Effector CD8-positive, alpha-beta T cell (primary cell): ENCODE measurements at places on chromosomes 12 and 14.

DNA sequence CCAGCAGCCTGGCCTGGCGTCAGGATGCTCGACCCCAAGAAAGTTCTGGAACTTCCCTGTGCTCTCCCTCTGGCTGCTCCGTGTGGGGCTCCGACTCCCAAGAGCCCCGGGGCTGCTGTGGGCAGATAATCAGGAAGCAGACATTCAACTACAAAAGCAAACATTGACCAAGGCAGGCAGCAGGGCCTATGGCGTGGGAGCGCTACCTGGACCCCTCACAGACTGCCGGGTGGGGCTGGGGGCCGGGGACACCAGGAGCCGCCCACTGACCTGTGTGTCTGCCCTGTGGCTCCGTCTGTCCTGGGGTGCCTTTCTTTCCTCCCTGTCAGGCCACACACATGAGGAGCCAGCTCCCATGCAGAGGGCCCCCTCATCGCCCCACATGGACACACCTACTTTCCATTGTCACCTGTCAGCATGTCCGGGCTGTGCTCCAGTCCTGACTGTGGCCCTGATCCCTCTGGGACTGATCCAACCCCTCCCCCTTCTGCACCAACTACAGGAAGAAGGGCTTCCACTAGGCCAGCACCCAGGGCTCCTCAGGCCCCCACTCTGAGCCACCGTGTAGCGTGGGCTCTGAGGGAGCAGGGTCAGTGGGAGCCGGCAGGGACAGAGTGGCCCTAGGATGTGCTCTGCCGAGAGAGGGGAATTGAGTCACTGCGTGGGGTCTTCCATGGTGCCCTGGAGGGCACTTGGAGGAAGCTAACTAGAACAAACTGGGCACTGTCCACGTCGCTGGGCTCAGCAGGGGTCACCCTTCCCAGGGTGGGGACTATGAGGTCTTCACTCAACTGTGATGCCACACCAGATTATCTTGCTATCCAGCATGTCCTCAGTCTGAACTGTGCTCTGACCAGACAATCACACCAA is 215.4 kb upstream of the C14orf180 start:
- no peak for DNase-seq

DNA sequence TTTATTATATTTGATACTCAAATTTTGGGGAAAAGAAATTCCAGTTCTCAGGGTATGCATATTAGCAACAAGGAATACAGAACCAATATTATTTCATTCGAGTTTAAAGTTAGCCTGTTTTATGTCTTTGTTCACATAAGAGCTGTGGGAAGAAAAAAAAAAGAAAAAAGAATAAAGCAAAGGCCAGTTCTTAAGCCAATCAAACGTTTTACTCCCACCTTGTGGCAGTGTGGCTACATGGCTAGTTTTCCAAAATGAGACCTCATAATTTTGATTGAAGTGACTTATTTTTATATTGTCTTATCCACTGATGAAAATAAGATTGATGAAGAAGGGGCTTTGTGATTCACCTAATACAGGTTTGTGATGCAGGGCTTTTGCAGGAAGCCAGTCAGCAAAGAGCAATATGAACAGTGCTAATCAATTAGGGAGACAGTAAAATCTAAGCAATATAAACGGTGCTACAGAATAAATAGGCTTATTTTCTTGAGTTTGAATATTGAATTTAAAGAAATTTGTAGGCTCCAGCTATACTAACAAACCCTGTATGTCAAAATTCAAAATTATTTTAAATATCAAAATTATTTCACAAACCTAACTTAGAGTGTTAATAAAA is 624.1 kb upstream of the FOXG1 start:
- no peak for DNase-seq

DNA sequence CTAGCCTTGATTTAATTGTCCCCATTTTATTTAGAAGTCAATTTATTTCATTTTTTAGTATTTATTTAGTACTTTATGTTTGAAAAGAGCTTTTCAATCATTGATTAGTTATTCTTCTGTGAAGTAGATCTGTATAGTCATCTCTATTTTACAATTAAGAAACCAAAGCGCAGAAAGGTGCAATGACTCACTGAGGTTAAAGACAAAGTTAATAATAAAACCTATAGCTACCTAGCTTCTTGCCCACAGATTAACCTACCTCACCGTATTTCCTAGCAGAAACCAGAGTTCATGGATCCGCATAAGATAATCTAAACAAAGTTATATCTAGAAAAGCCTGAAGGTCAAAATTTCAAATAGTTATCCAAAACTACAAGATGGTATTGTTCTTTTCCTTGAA is 176.4 kb downstream of the GRIN2B start:
- DNase-seq, result no peak

GRCh38 chr12:27595231-27595642 is 71.2 kb downstream of the PPFIBP1 start:
- no peak for DNase-seq

GRCh38 chr14:105026802-105027563 is 6.1 kb upstream of the CDCA4 start:
- no peak for DNase-seq

- DNase-seq, result no peak
These were observed 37.7 kb upstream of the TXNRD1 start for GRCh38 chr12:104177663-104178501.

DNA sequence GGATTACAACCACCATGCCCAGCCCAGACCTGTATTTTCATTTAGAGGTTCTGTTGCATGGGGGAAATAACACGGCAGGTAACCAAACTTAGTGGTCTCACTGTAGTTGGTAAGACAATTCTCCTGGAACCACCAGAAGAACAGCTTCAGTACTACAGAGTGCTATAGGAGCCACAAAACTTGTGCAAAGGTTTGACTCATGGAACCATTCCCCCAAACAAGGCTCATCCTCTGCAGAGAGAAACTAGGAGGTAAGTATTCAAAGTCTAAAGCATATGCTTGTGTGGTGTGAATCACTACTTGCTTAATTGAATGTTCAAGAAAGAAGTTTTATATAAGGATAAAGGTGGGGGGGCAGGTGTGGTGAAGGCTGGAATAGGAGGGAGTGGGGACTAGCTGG is 58.7 kb downstream of the GNS start:
- no peak for DNase-seq

DNA sequence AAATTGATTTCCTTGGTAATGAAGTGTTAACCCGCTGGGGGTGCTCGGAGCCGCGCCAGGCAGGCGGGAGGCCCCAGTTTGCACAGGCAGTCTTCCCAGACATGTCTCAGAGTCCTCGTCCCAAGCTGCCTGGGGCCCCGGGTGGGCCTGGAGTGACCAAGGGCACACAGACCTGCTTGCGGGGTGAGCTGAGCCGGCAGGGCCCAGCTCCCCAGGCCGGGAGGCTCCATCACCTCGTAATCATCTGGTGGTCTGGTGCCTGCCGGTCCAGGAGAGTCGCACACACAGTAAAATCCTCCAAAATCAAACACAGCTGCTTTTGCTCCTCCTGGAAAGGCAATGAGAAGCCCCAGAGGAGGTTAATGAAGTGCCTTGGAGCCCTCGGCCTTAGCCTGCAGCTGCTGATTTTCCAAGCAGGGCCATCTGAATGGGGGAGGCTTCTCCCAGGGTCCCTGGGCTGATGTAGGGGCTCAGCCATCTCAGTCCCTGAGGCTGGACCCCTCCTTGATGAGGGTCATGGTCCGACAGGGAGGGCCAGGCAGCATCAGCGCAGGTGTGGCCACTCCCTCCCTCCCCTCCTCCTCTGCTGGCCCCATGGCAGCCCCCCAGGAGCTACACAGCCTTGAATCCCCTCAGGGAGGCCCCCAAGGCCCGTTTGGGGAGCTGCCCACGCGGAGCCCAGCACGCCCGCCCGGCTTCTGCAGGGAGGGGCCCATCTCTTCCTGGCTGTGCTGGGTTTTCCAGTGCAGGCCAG is 39.4 kb upstream of the FBRSL1 start:
- no peak for DNase-seq

DNA sequence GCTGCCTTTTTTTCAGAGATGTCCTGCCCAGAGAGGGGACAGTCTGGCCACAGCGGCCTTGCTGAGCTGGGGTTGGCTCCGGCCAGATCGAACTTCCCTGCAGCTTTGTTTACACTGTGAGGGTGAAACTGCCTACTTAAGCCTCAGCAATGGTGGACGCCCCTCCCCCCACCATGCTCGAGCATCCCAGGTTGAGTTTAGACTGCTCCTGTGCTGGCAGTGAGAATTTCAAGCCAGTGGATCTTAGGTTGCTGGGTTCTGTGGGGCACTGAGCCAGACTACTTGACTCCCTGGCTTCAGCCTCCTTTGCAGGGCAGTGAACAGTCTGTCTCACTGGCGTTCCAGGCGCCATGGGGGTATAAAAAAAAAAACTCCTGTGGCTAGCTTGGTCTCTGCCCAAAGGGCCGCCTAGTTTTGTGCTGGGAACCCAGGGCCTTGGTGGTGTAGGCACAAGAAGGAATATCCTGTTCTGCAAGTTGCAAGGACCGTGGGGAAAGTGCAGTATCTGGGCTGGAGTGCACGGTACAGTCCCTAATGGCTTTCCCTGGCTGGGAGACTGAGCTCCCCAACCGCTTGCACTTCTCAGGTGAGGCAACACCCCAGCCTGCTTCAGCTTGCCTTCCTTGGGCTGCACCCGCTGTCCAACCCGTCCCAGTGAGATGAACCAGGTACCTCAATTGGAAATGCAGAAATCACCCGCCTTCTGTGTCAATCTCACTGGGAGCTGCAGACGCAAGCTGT is 79.1 kb downstream of the LRIG3 start:
- no peak for DNase-seq

DNA sequence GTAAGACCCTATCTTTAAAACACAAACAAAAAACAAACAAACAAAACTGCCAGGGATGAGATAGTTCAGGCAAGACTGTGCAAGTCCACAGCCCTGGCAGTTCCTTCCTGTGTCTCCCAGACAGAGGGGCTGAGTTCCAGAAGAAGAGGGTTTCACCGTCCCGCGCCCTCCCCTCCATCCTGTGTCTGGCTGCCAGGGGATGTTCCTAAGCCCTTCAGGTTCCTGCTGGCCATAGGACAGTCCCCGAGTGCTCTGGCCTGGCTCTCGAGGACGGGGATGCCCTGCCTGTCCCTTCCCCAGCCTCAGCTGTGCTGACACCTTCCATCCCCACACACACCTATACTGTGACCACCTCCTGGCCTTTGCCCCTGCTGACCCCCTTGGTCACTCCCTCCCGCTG is 40.6 kb upstream of the EIF5 start:
- DNase-seq, result no peak

- no peak for DNase-seq
These were observed 69.3 kb downstream of the ANKS1B start for GRCh38 chr12:99915251-99916082.

DNA sequence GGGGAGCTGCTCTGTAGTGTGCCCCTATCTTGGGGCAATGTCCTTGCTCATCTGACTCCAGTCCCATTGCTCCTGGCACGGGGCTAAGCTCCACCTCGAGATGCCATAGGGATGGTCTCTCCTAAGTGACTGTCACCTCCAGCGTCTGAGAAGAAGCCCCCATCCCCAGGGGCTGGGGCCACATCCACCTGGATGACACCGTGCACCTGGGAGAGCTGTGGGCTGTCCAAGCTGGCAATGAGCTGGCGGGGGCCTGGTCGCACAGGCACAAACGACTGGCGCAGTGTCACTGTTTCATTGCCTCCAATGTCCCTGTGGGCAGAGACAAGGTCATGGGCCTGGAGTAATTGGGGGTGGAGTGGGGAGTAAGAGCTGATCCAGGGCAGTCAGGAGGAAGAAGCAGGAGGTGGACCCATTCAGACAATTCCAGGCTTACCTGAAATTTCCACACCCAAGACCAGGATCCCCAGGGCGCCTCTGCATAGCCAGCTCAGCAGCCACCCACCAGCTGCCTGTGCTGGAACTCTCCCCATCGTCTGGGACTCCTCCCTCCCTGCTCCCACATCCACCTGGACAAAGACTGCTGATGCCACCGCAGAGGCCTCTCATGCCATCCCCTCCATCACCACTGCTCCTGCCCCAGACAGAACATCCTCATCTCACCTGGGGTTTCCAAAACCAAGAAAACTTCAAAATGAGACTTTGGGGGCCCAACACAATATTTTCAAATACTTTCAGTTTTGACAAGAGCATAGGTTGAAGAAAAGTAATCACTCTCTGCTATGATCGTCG is 7.0 kb upstream of the TINF2 start:
- DNase-seq, result no peak

GRCh38 chr12:4293299-4293965 is 19.9 kb downstream of the CCND2 start:
- DNase-seq, result no peak

GRCh38 chr14:68157971-68158371 is 338.4 kb downstream of the RAD51B start:
- DNase-seq, result no peak

DNA sequence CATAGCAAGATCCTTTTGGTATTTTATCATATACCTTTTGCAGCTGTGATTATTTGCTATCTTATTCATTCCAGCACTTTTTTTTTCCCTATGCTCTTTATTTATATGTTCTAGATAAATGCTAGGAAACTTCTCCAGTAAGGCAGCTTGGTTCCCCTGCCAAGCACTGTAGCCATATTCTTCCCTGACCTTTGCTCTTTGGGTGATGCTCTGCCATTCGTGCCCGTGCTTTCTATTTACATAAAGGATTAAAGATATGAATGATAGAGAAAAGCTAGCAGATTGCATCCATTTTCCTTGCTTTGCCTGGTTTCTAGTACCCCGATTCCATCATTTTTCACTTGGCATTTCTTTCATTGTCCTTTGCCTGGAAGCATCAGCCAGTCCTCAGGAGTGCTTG is 42.2 kb downstream of the FNTB start:
- no peak for DNase-seq

DNA sequence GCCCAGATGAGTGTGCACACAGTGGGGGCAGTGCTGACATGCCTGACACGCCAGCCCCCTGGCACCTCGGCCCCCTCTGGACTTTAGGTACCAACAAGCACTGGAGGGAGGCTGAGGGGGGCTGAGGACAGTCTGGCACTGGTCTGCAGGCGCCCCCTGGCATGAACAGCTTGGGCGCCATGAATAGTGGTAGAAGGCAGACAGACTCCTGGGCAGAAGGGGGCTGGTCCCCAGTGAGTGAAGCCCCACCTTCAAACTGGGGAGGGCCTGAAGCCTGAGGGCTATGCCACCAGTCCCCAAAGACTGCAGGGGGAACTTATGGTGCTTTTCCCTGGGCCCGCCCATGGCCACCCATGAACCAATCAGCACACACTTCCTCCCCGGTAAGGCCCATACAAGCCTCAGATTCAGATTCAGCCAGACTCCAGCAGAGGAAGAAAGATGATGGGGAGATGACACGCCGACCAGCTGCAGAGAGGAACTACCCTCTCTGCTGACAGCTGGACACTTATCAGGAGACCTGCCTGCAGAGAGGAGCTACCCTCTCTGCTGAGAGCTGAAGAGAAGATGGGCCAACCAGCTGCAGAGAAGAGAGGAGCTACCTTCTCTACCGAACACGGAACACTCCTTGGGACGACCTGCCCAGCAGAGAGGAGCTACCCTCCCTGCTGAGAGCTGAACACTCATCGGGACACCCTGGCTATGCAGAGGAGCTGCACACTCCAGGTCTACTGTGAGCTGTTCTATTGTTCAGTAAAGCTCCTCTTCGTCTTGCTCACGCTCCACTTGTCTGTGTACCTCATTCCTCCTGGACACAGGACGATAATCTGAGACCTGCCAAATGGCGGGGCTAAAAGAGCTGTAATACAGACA is 324.5 kb downstream of the PCNX1 start:
- DNase-seq, result no peak

GRCh38 chr12:65845751-65846537 is 21.7 kb downstream of the HMGA2 start:
- no peak for DNase-seq

- DNase-seq, result no peak
These were observed 42.9 kb downstream of the GPR135 start for GRCh38 chr14:59422069-59422881.
